ENCODE measurements at places on chromosomes 5 and 9.

DNA sequence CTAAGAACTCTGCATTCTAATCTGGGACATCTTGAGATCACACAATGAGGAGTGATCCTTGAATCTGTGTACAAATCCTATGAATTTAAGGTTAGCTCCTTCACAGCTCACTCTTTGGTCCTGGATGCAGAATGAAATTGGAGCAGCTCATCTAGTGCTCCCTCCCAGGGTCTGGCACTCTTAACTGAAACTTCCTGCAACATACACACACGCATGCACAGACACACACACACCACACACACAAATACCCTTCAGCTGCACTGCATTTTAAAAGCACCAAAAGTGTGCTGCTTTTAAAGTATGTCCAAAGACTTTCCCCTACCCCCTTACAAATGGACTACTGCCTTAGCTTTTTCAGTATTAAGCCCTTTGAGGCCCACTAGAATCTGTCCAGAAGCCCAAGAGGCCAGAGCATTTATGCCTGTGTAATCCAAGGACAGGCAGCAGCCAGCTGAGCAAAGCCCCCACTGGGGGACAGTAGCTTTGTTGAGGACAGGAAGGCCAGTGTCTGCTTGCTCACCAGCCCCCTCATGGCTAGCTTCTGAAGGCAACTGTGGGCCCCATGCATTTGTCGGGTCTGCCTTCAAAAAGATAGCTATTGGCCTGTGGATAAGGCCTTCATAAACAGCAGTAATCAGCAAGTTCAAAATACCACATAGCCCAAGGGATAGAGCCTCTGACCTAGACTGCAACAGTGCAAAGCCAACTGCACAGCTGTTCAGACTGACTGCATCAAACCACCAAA, 43.6 kb downstream of the CDO1 start:
- DNase-seq = no peak

DNA sequence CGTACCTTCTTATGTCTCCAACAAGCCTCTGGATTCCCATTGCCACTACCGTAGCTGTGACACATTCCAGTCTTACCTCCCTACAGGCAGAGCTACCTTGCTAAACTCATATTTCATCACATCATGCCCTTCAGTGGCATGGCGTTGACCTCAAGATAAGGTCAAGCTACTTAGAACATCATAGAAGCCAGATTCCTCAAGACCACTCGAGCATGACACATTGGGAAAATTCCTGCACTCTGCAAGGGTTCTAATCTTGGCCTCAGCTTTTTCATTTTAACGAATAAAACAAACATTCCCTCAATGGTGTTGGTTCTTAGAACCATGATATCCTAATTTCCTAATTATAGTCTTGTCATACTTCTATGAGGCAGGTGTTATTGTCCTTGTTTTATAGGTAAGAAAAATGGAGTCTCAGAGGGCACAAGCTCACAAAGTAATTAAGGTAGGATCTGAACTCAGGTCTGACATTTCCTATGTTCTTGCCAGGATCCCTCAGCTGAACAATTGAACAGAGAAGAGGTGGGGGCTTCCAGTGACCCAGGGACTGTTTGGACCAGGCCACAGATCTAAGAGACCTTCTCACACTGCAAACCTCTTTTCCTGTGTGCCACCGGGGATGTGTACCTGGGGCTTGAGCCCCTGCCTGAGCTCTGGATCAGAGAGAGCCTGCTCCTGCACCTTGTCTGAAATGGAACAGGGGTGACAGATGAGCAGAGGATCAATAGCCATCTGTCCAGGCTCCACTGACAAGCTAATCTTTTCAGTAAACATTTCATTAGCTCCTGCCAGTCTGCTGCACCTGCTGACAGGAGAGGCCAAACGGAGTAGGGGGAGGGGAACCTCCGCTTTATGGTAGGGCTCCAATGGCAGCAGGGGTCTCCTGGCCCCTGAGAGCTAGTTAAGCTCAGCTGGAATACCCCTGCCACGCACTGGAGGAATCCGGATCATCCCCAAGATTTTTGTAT, 49.3 kb downstream of the ALG2 start:
- DNase-seq = peak; percentile 75

GRCh38 chr5:178305801-178306200, 73.2 kb upstream of the PHYKPL start:
- no peak for DNase-seq

DNA sequence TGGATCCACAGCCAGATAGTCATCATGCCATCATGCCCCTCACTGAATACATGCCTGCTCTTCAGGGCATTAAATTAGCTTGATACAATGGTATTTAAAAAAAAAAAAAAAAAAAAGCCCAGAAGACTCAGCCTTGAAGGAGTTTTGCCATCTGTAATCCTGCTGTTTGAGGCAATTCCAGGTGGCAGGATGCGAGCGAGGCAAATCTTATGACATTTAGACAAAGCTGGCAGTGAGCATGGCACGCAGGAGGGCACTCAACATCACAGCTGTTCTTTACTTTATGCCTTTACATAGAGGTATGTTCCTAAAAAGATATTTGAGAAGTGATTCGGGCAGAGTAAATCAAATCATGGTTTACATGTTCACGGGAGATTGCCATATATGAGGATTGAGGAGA, 692.0 kb upstream of the DMAC1 start:
- no peak for DNase-seq

- no peak for DNase-seq
Observed at GRCh38 chr5:156974328-156974727, 11.3 kb upstream of the TIMD4 start.

DNA sequence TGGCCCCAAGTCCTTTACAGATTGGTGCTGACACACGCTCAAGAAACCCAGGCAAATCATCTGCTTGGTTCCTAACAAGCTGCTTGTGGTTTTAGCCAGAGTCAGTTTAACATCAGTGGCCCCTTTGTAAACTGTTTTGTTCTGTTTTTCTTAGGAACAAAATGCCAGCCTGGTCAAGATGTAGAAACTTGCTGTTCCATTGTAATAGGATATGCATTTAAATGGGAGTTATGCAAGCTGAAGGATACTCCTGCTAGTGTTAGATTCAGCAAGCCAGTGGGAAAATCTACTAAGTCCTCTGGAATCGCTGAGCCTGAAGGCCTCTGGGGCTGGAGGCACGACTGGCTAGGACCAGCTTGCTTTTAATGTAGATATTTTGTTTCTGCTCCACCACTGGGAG, 391.1 kb downstream of the TLE4 start:
- DNase-seq = no peak

DNA sequence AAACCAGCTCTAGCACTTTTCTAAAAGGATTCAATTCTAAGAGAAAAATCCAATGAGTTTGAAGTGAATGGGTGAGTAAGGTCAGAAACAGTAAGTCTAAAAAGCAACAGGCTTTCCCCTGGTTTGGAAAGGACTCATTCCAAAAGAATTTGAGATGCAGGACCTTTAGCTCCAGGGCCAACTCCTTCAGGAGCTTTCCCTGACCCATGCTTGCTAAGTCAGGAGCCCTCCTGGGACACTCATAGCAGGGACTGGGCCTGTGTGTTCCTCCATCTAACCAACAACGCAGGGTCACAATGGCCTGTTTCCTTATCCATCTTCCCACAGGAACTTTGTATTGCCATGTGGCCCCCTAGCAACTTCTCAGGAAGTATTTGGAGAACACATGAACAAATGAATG, 198.8 kb downstream of the FRMD3 start:
- no peak for DNase-seq

- DNase-seq = no peak
Observed at GRCh38 chr5:59648038-59648831, 245.3 kb downstream of the PDE4D start.

GRCh38 chr9:105264380-105264779, 19.9 kb downstream of the SLC44A1 start:
- no peak for DNase-seq

DNA sequence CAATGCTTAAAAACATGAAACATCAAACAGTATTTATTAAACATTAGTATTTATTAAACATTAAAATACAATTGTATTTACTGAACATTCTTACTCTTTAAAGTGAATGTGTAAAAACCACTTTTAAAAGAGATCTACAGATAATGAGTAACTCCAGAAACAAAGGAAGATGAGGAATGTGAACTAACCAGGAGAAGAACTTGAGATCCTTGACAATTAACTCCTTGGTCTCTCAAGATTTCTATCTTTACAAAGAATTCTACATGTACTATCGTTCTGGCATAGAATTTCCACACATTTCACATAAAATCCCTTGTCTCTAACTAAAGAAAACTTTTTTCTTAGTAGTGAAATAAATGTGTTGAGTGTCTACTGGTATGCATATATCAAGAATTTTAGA, 28.7 kb upstream of the IFNE start:
- no peak for DNase-seq

DNA sequence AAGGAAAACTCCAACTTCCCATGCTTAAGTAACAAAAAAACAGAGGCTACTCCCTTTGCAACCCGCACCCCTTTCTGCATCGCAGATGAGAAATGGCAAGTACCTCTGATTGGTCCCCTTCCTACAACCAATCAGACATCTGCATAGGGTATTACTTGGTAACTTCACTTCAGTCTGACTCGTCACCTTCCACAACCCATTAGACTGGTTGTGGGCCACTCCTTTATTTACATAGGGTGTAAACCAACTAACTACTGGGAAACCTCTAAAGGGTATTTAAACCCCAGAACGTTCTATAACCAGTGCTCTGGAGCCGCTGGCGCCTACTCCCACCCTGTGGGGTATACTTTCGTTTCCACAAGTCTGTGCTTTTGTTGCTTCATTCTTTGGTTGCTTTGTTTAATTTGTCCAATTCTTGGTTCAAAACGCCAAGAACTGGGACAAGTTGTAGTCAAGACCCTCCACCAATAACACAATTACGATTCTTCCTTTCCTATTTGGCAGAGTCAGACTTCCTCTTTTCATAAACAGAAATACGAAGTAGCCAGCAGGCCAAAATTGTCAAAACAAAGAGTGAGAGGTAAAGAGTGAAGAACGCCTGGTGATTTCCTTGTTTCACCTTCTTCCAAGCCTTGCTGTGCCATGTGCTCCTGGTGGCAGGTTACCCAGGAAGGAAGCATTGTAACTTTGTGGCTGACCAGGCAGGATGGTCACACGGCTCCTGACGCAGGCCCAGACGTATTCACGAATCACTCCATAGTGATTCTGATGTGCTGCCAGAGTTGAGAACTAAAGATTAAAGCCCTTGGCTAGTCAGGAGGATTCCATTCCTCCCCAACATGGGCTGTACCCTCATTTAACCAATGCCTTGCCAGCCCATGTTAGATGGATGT, 477.4 kb downstream of the ARHGEF28 start:
- DNase-seq = no peak

DNA sequence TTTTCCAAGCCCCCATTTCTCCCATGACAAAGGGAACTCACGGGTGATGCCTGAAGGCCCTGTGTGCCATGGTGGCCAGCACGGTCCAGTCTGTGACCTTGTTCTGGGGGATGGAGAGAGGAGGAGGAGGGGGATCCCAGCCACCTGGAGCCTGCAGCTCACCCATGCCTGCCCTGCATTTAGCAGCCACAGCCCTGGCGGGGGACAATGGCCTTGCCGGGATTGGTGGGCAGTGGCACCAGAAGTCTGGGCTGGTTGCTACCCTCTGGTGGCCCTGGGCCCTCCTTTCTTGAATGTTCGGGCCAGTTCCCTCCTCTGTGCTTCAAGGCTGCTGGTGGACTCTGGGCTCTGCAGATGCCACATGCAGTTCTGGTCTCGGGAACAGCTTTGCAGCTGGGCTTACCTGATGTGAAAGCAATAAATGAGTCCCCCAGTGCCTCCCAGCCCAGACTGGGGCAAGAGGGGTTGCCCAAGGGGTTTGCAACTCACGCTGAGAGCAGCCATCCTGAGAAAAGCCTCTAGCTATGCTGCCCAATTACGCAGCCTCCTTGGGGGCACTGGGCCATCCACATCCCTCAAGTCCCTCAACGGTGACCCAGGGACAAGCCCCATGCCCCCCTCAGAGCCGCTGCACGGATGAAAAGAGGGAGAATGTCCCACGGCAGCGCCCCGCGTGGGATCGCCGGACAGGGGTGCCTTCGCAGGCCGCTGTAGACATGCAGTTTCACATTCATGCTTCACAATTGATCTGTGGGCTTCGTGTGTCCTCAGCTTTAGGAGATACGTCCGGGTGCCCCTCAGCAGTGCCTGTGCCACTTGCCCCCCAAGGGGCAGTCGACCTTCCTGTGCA, 49.2 kb upstream of the FCN1 start:
- no peak for DNase-seq

DNA sequence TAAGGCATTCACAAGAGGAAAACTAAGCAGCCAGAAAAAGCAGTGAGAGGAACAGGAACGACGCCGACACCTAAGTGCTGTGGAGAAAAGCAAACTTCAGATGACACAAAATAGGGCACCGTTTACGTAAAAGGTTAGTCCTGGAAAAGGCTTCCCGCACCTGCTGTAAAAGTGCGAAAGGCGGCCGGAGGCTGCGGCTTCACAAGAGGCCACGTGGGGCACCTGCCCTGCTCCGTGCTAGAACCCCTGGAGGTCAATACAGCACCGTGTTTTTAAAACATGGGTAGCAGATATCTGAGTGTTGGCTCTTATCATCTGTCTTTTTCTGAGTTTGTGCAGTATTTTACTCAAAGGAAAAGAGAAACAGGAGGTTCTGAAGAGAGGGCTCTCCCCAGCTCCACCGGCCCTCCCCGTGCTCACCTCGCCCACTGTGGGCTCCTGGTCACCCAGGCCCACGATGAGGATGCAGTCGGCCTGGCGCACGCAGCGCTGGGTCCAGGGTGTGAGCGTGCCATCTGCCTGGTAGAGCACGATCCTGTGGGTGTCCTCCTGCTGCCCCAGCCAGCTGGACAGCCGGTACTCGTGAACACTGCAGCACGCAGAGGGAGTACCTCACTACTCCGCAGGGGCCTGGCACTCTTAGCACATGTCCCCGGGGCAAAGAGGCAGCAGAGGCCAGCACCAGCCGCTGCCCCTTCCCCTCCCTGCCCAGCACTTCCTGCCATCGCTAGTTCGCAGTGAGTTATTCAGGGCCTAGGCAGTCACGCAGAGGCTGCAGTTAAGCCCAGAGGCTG, 21.0 kb upstream of the NSMF start:
- no peak for DNase-seq

DNA sequence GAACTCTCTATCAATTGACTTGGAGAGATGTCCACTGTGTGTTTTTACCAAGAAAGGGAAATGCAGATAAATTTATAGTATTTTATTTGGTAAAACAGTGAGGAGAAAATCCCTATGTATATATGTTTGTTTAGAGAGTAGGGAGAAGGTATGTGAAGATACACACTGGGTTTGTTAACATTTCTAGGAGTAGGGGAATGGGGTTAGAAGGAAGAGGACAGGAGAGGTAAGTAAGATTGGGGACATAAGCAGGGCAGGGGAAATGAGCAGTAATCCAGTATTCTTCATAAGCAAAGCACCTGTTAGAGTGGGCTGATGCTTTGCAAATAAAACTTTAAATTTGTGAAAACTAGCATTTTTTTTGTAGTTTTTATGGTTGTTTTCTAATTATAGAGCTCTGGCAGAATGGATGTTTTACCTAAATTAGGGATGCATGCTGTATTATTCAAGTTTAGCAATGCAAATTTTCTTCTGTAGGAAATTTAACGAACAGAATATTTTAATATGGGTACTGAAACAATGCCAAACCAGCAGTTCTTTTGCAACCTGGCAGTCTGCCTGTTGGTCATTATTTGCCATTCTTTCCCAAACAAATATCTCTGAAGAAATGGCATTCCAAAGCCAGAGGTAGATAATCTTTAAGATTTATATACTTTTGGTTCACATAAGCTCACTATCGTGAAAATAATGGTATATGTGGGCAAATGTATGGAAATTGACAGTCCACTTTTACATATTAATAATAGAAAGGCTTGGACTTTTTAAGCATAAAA, 19.4 kb upstream of the DCP2 start:
- DNase-seq = no peak
